HT-29 (cell line): ENCODE measurements at places on chromosomes 16 and 17. TPM values are rescaled to one million over a fixed set of nuclear protein-coding genes. Genes with fewer than 3 reads are reported as not detected.

Gene CALB2
- total RNA-seq, result 62.7 and 68.8 TPM in 2 replicates

Gene FCSK
- 21.4 and 25.6 TPM in 2 replicates for total RNA-seq

Gene RNF112
- not detected in 2 replicates for total RNA-seq

GRCh38 chr16:88539652-88540345, 30.4 kb upstream of the ZC3H18 start:
- no peak for DNase-seq
